Sigmoid colon (tissue), 7 donors: ENCODE measurements at places on chromosomes 3 and 15. TPM values are rescaled to one million over a fixed set of nuclear protein-coding genes. Genes with fewer than 3 reads are reported as not detected.

Gene LNP1
- polyA plus RNA-seq: 0.69 TPM

Gene A4GNT
- polyA plus RNA-seq: not detected

Gene IL5RA
- polyA plus RNA-seq: not detected

Gene OSBPL10
- polyA plus RNA-seq: 2.3 TPM

Gene CPNE9
- 0.22 TPM for polyA plus RNA-seq

Gene EFCC1
- polyA plus RNA-seq: 1.9 TPM

Gene DCLK3
- not detected for polyA plus RNA-seq

Gene LRTM1
- not detected for polyA plus RNA-seq

Gene MYO9A
- polyA plus RNA-seq: 3.0 TPM

DNA sequence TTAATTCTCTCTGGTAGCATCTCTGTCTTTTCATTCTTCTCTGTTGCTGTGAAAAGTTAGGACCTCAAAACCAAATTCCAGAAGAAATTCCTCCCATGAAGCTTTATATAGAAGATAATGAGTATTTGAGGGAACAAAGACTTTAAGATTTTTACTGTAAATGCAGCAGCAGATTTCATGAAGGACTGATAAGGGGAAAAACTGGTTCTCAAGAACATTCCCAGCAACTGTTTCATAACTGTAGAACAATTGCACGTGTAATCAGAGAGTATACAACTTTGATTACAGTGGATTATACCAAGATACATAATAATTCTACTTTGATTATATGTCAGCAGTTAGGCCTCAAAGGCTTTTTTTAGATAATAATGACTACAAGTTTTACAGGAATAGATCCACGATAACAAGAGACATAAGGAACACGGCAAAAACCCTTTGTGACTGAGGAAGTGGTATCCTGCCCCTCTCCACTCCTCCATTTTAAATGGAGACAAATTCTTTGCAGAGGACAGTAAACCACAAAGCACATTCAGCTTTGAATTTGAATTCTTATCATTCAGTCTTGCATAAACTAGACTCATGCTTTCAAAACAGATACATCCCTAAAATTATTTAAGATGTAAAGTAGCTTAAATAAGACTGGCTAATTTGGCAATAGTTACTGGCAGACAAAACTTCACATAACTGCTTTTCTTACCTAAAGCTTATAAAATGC is 42.9 kb upstream of the DIPK2A start:
- DNase-seq: no peak
- no peak overlapping the region for H3K4me3 ChIP-seq
- H3K27ac ChIP-seq: no peak overlapping the region
- H3K4me1 ChIP-seq: no peaks in the 10 kb centered on the region
- no peaks in the 10 kb centered on the region for H3K27me3 ChIP-seq

- DNase-seq: peak; percentile 30
- peaks cover 29% of the 10 kb centered on the region for H3K36me3 ChIP-seq
- H3K4me3 ChIP-seq: no peak overlapping the region
- H3K4me1 ChIP-seq: no peaks in the 10 kb centered on the region
- H3K27me3 ChIP-seq: no peaks in the 10 kb centered on the region
- H3K27ac ChIP-seq: no peak overlapping the region
Observed at GRCh38 chr3:47344971-47345370, 35.9 kb upstream of the PTPN23 start.

DNA sequence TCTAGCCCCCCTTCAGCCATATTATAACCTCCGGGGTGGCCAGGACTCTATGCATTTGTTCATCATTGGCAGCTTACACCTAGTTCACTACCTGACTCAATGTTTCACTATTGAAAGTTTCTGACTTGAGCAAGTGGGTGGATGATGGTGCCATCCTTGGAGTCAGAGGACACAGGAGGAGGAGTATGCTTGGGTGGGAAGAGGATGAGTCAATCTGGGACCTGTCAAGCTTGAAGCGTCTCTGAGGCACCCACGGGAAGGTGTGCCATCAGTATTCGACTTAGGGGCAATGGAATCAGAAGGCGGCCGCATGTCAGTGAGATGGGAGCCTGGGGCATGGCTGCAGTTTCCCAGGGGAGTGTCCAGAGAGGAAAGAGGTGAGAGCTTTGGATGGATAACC is 133.3 kb downstream of the EPHB1 start:
- H3K27ac ChIP-seq: no peak overlapping the region
- no peaks in the 10 kb centered on the region for H3K36me3 ChIP-seq
- no peaks in the 10 kb centered on the region for H3K4me1 ChIP-seq
- peak; percentile 34 for DNase-seq

- no peaks in the 10 kb centered on the region for H3K27me3 ChIP-seq
- no peak overlapping the region for H3K4me3 ChIP-seq
- DNase-seq: no peak
- peaks cover 46% of the 10 kb centered on the region for H3K4me1 ChIP-seq
Observed at GRCh38 chr3:102176333-102177050, 258.3 kb upstream of the ZPLD1 start.

GRCh38 chr15:68414591-68414990 is 17.4 kb downstream of the ITGA11 start:
- H3K27me3 ChIP-seq: no peaks in the 10 kb centered on the region
- H3K36me3 ChIP-seq: no peaks in the 10 kb centered on the region
- no peak for DNase-seq
- H3K4me1 ChIP-seq: no peaks in the 10 kb centered on the region

GRCh38 chr15:57561041-57561711 is 30.5 kb upstream of the MYZAP start:
- no peak overlapping the region for H3K4me3 ChIP-seq
- peak; percentile 86 for DNase-seq
- peaks cover 13% of the 10 kb centered on the region for H3K4me1 ChIP-seq
- no peaks in the 10 kb centered on the region for H3K27me3 ChIP-seq
- H3K36me3 ChIP-seq: no peaks in the 10 kb centered on the region

- no peaks in the 10 kb centered on the region for H3K4me1 ChIP-seq
- peaks cover 5% of the 10 kb centered on the region for H3K36me3 ChIP-seq
- no peaks in the 10 kb centered on the region for H3K27me3 ChIP-seq
- DNase-seq: no peak
Observed at GRCh38 chr15:41394924-41395323, 7.4 kb downstream of the NDUFAF1 start.

DNA sequence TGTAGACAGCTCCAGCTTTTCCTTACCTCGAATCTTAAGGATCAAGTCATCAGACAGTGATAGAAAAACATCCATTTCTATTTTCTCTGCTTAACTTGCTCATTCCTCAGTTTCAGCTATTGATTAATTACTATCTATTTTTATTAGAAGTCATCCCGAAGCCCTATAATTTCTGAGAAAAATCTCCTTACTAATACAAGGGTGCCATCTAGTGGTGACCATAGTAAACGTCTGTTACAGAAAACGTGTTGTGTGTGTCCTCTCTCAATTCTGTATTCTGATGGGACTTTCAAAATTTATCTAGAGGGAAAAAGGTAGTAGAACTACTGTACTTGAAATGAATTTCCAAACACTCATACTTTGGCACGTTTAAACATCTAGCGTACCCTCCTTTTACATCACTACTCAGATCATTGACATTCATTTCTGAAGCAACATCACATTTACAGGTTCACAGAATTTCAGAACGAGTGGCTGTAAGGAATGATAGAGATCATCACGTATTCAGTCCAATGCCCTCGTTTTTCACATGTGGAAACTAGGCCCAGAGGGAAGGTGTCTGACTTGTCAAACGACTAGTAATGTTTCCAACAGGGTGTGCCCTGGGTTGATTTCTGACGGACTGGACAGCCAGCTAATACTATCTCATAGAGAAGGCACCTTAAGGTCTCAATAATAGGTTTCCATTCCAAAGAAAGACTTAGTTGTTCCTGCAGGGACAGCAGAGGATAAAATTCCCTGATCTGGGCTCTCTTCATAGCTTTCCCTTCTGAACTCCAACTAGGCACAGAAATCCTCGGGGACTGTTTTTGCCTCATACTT is 25.6 kb downstream of the HACD2 start:
- no peaks in the 10 kb centered on the region for H3K27me3 ChIP-seq
- H3K36me3 ChIP-seq: no peaks in the 10 kb centered on the region
- H3K4me3 ChIP-seq: no peak overlapping the region
- H3K27ac ChIP-seq: no peak overlapping the region
- H3K4me1 ChIP-seq: peaks cover 4% of the 10 kb centered on the region
- DNase-seq: no peak

DNA sequence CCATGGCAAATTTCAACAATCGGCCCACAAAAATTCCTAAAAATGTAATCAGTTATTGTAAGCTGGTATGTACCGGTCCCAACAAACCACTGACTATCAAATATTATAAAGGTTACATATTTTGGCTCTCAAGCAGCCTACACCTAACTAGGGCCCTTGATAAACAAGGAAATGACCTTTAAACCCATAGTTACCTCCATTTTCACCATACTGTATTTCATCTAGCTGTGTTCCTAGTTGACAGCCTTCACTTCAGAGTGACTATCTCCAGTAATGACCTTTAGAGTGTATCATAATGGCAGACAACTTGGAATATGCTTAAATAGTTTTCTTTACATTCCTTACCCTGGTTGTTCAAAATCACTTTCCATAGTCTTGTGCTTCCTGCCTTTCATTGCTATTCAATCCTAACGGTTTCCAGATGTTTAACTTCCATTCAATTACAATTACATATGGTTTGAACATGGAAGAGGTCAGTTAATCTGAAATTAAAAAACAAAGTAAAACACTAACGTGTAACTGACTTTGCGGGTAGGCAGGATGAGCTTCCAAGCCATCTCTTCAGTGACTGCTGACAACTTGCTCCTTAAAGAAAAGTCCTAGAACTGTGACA is 111.9 kb upstream of the TSC22D2 start:
- no peak for DNase-seq
- no peak overlapping the region for H3K4me3 ChIP-seq
- H3K36me3 ChIP-seq: no peaks in the 10 kb centered on the region
- no peak overlapping the region for H3K27ac ChIP-seq
- no peaks in the 10 kb centered on the region for H3K27me3 ChIP-seq
- no peaks in the 10 kb centered on the region for H3K4me1 ChIP-seq

DNA sequence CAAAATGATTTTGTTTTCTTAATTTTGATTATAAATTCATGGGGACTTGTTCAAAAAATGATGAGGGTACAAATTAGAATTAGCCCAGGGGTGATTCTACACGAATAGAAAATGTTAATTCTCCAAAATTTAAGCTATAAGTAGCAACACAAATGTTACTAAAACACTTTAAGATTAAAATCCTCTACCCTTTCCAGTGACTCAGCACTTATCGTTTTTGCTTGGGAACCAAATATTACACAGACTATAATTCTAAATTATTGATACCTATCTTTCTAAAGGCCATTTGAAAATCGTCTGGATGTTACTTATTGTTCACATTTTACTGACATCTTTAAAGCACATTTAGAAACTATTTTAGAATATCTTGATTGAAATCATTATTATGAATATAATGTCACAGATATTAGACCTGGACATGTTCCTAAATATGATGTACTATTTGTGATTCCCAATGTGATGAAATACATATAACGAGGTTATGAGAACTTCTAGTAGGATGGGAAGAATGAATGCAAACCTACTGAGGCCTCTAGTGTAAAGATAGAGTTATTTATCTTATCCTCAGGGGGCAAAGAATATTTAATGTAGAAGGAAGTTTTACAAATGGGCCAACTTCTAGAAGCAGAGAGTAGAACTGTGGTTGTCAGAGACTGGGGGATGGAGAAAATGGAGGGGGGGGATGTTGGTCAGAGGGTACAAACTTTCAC is 132.0 kb upstream of the TP63 start:
- DNase-seq: no peak
- no peak overlapping the region for H3K4me3 ChIP-seq
- H3K27ac ChIP-seq: no peak overlapping the region
- H3K27me3 ChIP-seq: no peaks in the 10 kb centered on the region
- H3K4me1 ChIP-seq: no peaks in the 10 kb centered on the region

DNA sequence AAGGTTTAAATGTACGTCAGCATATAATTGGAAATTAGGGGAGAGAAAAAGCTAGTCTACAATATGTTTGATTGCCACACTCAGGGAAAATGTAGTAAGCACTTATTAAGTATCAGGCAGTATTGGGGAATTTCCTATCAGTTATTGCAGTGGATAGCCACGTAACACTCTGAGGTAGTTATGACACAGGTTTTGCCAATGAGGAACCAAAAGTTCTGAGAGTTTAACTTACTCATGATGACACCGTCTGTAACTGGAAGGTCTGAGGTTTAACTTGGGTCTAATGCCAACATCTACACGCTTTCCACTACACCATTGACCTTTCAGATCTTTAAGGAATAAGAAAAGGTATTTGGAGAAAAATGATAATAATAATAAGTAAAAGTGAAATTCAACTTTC is 89.5 kb downstream of the ZMAT3 start:
- no peak overlapping the region for H3K27ac ChIP-seq
- DNase-seq: no peak
- no peaks in the 10 kb centered on the region for H3K4me1 ChIP-seq
- H3K4me3 ChIP-seq: no peak overlapping the region
- no peaks in the 10 kb centered on the region for H3K36me3 ChIP-seq

DNA sequence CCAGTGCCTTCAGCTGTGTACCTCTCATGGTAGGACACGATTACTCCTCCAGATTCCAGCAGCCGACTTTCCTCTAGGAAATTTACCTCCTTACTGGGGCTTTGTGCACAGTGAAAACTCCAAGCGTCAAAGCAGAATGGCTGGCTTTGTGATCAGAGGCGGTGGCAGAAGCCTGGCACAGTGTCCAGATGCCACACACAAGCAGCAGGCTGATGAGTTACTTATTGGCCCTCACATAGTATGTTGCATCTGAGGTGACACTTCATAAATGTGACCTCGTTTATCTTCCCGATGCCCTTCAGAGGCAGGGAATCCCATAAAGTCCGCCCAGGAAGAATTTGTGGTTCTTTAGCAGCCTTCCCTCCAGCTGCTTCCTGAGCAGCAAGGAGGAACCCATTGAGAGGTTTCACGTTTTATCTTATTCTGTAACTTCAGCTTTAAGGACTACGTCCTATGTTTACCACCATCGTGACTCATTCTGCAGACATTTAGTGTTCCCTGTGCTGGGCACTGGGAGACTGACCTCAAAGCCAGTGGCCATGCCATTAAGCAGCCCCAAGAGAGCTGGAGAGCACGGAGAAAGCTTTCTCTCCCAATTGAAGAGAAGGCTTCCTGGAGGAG is 107.1 kb upstream of the C15orf61 start:
- H3K27ac ChIP-seq: no peak overlapping the region
- H3K4me1 ChIP-seq: no peaks in the 10 kb centered on the region
- no peak for DNase-seq

- DNase-seq: no peak
- no peaks in the 10 kb centered on the region for H3K36me3 ChIP-seq
- H3K27ac ChIP-seq: peak overlapping the region; percentile 64
- H3K4me3 ChIP-seq: no peak overlapping the region
Observed at GRCh38 chr15:71302861-71303410, 187.7 kb downstream of the THSD4 start.

- H3K4me3 ChIP-seq: peak overlapping the region; percentile 45
- peaks cover 5% of the 10 kb centered on the region for H3K27me3 ChIP-seq
- no peak overlapping the region for H3K27ac ChIP-seq
- H3K36me3 ChIP-seq: no peaks in the 10 kb centered on the region
Observed at GRCh38 chr3:165206454-165207266, 10.5 kb upstream of the SLITRK3 start.
